CD8-positive, alpha-beta memory T cell (primary cell): ENCODE measurements at places on chromosomes 6 and 20. TPM values are rescaled to one million over a fixed set of nuclear protein-coding genes. Genes with fewer than 3 reads are reported as not detected.

The TFAP2C gene
- total RNA-seq, result not detected

The KHDC1L gene
- total RNA-seq, result 0.37 TPM

- no peak overlapping the region for H3K27ac ChIP-seq
- no peak overlapping the region for H3K4me3 ChIP-seq
- H3K27me3 ChIP-seq, result no peaks in the 10 kb centered on the region
- no peaks in the 10 kb centered on the region for H3K36me3 ChIP-seq
- no peaks in the 10 kb centered on the region for H3K4me1 ChIP-seq
Observed at GRCh38 chr6:70846207-70846835, 110.5 kb downstream of the B3GAT2 start.

DNA sequence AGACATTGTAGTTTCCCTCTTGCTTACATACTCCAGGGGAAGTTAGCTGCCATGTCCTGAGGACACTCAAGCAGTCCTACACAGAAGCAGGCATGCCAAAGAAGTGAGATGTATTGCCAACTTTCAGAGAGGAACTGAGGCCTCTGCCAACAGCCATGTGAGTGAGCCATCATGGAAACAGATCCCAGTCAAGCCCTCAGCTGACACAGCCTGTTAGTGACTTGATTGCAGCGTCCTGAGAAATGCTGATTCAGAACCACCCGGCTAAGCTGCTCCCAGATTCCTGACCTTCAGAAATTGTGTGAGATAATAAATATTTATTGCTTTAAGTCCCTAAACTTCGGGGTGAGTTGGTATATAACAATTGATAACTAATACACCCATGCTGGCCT lies 38.1 kb downstream of the GSTA2 start:
- H3K4me1 ChIP-seq, result no peaks in the 10 kb centered on the region
- no peaks in the 10 kb centered on the region for H3K27me3 ChIP-seq
- no peak overlapping the region for H3K4me3 ChIP-seq
- H3K36me3 ChIP-seq, result no peaks in the 10 kb centered on the region

DNA sequence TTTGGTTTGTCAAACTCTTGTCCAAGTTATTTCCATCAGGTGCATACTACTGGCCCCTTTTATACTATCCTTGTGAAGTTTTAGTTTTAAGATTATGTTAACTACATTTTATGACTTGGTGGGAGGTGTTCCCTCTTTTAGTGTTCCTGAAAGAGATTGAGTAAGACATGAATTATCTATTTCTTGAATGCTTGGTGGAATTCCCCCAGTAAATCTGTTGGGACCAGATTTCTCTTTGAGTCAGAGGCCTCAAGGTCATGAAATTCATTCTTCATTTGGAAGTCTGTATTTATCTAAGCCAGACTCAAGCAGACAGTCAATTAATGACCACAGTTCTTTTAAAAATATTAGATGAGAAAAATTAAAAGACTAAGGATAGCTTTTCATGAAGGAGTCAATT lies 81.3 kb downstream of the MOXD1 start:
- no peak for DNase-seq
- no peaks in the 10 kb centered on the region for H3K27me3 ChIP-seq
- H3K4me1 ChIP-seq, result no peaks in the 10 kb centered on the region

GRCh38 chr20:3894796-3895195 lies 5.6 kb downstream of the PANK2 start:
- no peaks in the 10 kb centered on the region for H3K36me3 ChIP-seq
- no peaks in the 10 kb centered on the region for H3K27me3 ChIP-seq
- H3K27ac ChIP-seq, result no peak overlapping the region
- H3K4me1 ChIP-seq, result peaks cover 75% of the 10 kb centered on the region
- no peak for DNase-seq

GRCh38 chr6:34301408-34301807 lies 52.6 kb upstream of the SMIM29 start:
- H3K27me3 ChIP-seq, result no peaks in the 10 kb centered on the region
- H3K36me3 ChIP-seq, result peaks cover 5% of the 10 kb centered on the region
- no peak overlapping the region for H3K4me3 ChIP-seq
- H3K27ac ChIP-seq, result no peak overlapping the region
- H3K4me1 ChIP-seq, result no peaks in the 10 kb centered on the region

The ARMC12 gene
- total RNA-seq, result 0.38 TPM

DNA sequence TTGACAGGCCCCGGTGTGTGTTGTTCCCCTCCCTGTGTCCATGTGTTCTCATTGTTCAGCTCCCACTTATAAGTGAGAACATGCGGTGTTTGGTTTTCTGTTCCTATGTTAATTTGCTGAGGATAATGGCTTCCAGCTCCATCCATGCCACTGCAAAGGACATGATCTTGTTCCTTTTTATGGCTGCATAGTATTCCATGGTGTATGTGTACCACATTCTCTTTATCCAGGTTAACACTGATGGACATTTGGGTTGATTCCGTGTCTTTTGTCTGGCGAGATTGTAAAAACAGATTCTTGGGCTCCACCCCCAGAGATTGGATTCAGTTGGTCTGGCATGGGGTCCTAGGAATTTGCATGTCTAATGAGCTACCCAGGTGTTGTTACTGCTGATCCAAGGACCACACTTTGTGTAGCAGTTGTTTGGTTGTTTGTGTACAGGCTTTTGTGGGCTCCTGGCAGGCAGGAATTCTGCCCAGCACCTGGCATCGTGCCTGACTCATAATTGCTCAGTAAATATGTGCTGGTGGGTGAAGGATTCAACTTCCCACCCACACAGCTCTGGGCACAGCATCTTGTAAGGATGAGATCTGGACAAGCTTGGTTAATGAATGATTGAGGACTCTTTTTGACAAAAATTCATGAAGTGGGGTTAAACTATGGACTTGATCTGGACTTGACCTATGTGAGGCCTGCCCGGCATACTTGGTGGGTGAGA lies 5.2 kb downstream of the TOX2 start:
- peaks cover 18% of the 10 kb centered on the region for H3K4me1 ChIP-seq
- DNase-seq, result no peak
- H3K4me3 ChIP-seq, result no peak overlapping the region
- H3K27ac ChIP-seq, result no peak overlapping the region

The ATP9A gene
- total RNA-seq, result 2.0 TPM
